ENCODE measurements at places on chromosomes 7 and 10.

GRCh38 chr7:3029138-3029537 lies 14.5 kb downstream of the CARD11 start:
- H3K27me3 ChIP-seq = no peaks in the 10 kb centered on the region
- no peak overlapping the region for H3K4me3 ChIP-seq
- H3K4me1 ChIP-seq = peaks cover 17% of the 10 kb centered on the region
- peak overlapping the region; percentile 55 for H3K27ac ChIP-seq
- H3K36me3 ChIP-seq = no peaks in the 10 kb centered on the region
- peak; percentile 54 for DNase-seq

DNA sequence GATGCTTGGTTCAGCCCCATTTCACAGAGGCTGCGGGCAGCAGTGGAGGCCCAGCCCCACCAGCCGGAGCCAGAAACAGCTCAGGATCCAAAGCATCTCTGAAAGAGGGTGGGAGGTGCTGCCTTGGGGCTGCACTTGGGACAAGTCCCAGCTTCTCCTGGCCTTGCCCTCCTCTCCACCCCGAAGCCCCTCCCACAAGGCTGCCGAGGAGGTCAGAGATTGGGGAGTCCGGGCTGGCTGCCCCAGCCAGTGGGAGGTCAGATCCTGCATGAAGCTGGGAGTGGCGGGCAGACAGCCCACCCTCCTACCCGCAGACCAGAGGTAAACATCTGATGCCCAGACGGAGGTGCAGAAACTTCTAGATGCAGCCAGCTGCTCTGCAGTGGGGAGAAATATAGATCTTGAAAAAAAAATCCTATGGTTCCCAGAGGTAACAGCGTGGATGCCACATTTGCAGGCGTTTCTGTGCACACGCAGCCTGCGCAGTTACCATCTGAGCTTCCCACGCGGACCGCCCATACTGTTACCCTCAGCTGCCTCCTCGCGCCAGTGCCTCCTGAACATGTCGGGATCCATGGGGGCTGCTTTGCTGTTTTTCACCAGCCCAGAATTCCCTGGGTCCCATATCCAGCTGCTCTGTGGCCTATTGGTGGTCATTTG lies 36.9 kb upstream of the GNA12 start:
- H3K4me1 ChIP-seq = peaks cover 8% of the 10 kb centered on the region
- no peak overlapping the region for H3K27ac ChIP-seq
- no peak overlapping the region for H3K4me3 ChIP-seq
- no peaks in the 10 kb centered on the region for H3K36me3 ChIP-seq
- DNase-seq = no peak

DNA sequence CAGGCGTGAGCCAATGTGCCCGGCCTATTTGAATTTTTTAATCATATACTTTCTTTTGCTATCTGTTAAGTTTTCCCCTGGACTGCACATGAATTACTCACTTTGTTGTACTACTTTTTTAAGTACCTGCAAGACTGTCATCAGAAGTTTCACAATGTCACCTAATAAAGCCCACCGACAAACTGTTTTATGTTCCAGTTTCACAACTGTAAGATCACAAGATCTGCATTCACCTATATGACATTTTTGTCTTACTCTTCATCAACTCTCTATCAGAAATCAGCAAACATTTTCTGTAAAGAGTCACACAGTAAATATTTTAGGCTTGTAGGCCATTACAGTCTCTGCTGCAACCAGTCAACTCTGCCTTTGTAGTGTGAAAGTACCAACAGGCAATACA lies 88.5 kb downstream of the ZNF33B start:
- H3K27me3 ChIP-seq = no peaks in the 10 kb centered on the region
- DNase-seq = no peak
- no peak overlapping the region for H3K27ac ChIP-seq
- no peaks in the 10 kb centered on the region for H3K4me1 ChIP-seq

DNA sequence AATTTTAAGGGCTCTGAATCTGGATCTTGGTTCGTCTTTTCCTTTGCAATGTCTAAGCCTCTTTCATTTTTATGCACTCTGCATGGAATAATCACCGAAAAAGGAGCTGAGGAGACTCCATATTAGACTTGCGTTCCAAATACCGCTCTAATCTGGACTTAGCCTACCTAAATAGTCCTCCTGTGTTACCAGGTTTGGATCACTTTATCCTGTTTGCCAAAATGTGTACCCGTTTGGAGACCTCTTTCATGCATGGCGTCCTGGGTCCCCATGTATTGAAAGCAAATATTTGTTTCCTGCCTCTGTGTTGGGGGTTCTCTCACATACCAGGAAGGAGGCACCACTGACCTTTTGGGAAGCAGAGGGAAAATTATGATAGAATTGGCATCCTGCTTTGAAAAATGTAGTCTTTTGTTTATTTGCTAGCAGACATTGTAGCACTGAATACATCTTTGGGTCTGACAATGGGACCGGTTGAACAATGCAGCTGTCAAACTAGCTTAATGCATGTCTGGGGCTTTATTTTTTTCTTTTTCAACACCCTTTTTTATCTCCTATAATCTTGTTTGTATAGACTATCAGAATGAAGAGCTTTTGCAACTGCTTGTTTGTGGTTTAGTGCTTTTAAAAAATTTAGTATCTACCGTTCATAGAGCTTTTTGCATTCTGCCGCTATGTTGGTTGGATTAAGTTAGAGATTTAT lies 11.8 kb upstream of the CELF2 start:
- H3K36me3 ChIP-seq = no peaks in the 10 kb centered on the region
- H3K4me1 ChIP-seq = peaks cover 15% of the 10 kb centered on the region
- H3K4me3 ChIP-seq = no peak overlapping the region
- H3K27ac ChIP-seq = no peak overlapping the region
- H3K27me3 ChIP-seq = no peaks in the 10 kb centered on the region
- no peak for DNase-seq

DNA sequence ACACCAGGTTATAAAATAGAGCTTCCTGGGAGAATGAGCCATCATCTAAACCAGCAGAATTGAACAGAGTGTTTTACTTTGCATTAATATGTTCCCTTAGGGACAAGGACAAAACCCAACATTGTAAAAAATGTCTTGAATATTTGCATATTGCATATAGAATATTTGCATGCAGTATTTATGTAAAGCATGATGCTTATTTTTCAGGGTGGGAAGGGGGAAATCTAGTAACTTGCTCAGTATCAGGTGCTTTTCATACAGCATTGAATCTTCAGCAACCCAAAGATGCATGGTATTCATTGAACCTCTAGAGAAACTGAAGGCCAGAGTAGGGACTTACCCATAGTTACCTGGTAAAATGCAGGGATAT lies 409.2 kb upstream of the ZMIZ1 start:
- no peaks in the 10 kb centered on the region for H3K36me3 ChIP-seq
- H3K4me1 ChIP-seq = peaks cover 35% of the 10 kb centered on the region
- no peaks in the 10 kb centered on the region for H3K27me3 ChIP-seq
- H3K27ac ChIP-seq = no peak overlapping the region
- no peak for DNase-seq
- no peak overlapping the region for H3K4me3 ChIP-seq

GRCh38 chr10:96317067-96317833 lies 13.0 kb downstream of the DNTT start:
- H3K4me3 ChIP-seq = no peak overlapping the region
- H3K36me3 ChIP-seq = no peaks in the 10 kb centered on the region

DNA sequence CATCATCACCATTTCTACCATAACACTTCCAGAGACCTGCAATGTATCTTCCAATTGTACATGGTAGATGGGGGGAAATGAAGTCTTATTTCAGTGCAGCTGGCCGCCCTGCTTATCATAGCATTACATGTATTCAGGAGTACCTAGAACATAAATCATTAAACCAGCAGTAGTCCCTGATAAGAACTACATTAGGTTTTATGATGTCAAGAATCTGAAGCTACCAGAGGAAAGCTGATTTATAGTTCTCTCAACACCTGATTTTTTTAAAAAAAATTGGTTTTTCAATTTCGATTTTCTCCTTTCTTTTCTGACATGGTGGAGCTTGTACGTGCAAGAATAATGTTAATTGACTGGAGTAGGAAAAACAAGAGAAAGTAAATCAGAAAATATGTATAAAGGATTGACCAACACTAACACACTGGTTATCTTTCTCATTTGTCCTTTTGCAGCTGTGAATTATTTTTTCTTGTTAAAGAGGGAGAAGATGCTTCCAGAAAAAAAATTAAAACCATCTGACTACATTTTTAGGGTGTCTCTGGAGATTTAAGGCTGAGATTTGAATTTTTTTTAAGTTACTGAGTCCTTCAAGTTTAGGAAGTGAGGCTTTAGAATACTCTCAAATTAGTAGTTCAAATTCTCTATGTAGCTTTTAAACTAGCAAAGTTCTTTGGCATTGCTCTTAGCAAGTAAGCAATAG lies 59.1 kb downstream of the CSTF2T start:
- H3K4me1 ChIP-seq = peaks cover 18% of the 10 kb centered on the region
- H3K36me3 ChIP-seq = no peaks in the 10 kb centered on the region
- DNase-seq = no peak

All from neural progenitor cell (in vitro differentiated cells).